Uterus (tissue), 4 donors: ENCODE measurements at places on chromosomes 16 and 17. TPM values are rescaled to one million over a fixed set of nuclear protein-coding genes. Genes with fewer than 3 reads are reported as not detected.

- H3K4me1 ChIP-seq: no peaks in the 10 kb centered on the region
- H3K36me3 ChIP-seq: no peaks in the 10 kb centered on the region
- no peak for DNase-seq
- H3K27ac ChIP-seq: no peak overlapping the region
- no peak overlapping the region for H3K4me3 ChIP-seq
Measured at GRCh38 chr16:57473176-57473840, 10.8 kb downstream of the POLR2C start.

DNA sequence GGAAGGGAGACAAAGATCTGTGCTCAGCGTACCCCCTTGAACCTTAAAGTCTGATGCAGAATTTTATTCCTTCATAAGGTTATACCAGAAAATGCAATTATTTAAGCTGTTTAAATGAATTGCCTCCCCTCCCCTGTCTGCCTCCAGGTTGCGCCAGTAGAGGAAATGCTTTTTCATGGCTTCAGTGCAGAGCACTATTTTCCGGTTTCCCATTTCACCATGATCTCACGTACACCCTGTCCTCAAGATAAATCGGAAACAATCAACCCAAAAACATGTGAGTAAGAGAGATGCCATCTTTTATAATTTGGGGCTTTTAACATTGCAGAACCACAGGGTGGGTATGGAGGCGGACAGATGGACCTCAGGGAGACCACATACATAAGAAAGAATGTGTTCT is 15.5 kb downstream of the IQCK start:
- H3K4me1 ChIP-seq: no peaks in the 10 kb centered on the region
- no peaks in the 10 kb centered on the region for H3K36me3 ChIP-seq
- H3K27ac ChIP-seq: peak overlapping the region; percentile 15
- no peaks in the 10 kb centered on the region for H3K27me3 ChIP-seq
- no peak overlapping the region for H3K4me3 ChIP-seq

The CTF1 gene
- 2.3 TPM for total RNA-seq

The SECTM1 gene
- total RNA-seq: 29.4 TPM
